Stimulated activated CD8-positive, alpha-beta memory T cell treated with anti-CD3 and anti-CD28 coated beads, Interleukin-4, amount 100 ng/mL, for 1 hour (primary cell): ENCODE measurements at places on chromosomes 7 and 10.

DNA sequence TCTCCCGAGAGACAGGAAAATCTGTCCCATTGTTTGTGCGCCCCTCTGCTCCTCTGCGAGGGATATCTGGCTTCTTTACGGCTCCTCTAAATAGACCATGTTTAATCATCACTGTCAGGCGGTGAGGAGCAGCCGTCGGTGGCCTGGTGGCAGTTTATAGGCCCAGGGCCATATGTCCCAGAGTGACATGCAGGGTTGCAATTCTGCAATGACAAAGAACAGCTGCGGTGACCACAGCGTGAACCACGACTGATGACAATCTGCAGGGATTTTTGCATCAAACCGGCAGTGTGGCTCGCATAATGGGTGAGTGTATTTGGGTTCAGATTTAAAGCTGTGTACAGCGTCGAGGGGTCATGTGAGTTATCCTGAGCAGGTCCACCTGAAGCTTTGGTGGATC, 41.5 kb downstream of the GATA3 start:
- no peak for DNase-seq

DNA sequence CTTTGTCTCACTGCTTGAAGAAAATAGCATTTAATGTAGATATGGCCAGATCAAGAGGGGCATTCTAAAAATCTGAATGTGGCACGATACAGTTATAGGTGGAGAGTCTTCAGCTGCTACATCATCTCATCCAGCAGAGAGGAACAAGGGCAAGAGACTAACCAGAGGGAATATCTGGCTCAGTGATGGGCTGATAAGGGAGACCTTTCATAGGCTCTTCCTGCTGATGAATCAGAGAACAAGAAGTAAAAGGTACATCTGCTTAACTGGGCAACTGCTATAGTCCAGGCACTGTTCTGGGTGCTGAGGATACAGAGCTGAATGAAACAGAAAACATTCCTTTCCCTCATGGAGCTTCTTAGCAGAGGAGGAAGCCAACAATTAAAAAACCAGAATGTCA, 37.9 kb downstream of the PIP4K2A start:
- no peak for DNase-seq

- DNase-seq: no peak
Observed at GRCh38 chr10:95841661-95842498, 65.9 kb upstream of the CC2D2B start.

- no peak for DNase-seq
Observed at GRCh38 chr7:18508443-18509427, 13.2 kb downstream of the HDAC9 start.

GRCh38 chr7:42734568-42734967, 177.3 kb downstream of the C7orf25 start:
- DNase-seq: no peak

GRCh38 chr10:28199941-28200340, 102.9 kb downstream of the MPP7 start:
- DNase-seq: no peak

DNA sequence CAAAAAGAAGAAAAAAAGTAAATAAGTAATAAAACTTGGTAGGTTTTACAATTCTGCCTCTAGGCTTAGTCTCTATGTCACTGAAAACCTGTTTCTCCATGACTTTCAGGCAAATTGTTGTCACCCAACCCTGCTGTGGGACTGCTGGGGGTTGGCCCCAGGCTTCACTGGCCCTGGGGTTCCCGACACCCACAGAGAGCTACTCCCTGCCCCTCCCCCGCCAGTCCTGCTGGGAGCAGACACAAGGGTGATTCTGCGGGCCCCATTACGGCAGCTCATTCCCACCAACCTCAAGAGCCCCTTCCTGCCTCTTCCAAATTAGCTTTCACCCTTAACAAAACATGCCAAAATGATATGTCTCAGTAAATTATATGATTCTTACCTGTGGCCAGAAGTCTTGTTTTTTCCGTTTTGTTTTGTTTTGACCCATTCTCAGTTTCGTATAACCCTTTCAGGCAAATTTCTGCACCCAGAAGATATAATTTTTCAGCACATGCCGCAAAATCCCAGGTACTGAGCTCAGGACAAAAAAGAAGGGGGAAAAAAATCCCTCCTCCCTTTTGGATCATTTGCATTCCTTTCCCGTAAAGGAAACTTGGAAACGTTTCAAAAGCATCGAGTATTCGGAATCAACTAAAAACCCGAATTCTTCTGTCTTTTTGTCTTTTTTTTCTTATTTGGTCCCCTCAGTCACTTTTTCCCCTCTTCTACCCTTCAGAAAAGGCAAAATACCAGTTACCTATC, 27.8 kb downstream of the CHST15 start:
- DNase-seq: no peak

DNA sequence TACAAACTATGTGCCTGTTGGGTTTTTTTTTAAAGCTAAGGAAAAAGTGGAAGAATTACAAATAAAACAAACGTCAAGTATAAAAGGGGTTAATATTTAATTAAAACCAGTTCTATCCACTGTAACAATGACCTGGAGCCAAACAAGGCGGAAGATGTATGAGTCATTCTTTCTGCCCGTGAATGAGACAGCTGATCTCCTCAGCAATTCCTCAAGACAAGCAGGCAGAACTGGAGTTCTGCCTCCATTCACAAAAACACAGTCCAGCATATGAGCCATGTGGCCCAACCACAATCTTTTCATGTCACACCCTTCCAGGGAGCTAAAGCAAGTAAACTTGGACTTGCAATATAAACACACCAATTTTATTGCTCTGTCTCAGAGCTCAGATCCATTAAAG, 8.4 kb downstream of the ETV1 start:
- no peak for DNase-seq

- DNase-seq: no peak
Observed at GRCh38 chr7:71988201-71988600, 423.9 kb downstream of the CALN1 start.

DNA sequence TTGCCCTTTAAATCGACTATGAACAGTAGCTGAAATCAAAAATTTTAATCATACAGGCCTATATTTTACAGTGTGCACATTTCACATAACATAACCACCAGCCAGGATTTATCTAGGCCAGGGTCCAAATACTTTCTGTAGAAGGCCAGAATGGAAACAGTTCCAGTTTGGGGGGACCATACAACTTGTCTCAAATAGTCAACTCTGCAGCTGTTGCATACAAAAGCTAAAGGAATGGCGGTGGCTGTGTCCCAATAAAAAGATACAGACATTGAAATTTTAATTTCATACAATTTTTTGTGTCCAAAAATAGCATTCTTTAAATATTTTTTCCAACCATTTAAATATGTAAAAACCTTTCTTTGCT, 742 bp upstream of the TYSND1 start:
- no peak for DNase-seq

- no peak for DNase-seq
Observed at GRCh38 chr10:27822301-27822700, 76.7 kb upstream of the MKX start.

GRCh38 chr10:95394161-95394880, 103.5 kb upstream of the PDLIM1 start:
- no peak for DNase-seq

DNA sequence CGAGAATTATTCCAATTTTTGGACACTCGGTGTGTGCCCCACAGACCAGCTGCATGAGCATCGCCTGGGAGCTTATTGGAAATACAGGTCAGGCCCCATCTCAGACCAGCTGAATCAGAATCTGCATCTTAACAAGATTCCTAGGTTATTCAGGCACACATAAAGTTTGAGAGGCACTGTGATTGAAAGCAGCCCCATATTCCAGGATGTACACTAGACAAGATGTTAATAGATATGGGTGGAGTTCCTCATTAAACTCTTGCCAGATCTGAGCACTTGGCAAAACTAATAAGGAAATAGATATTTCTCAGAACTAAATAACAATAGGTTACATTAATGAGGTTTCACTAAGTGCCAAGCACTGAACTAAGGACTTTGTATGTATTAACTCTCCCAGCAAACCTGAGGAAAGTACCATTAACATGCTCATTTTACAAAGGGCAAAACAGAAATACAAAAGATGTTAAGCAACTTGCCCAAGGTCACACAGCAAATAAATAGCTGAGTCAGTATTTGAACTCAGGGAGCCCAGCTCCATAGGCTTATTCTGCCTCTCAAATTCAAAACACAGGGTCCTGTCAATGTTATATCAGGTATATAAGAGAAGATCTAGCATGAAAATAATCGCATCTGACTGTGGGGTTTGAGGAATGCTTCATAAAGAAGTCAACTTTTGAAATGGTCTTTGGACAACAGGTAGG, 29.9 kb downstream of the PPP1R3C start:
- DNase-seq: no peak

- DNase-seq: no peak
Observed at GRCh38 chr10:65325913-65326312, 1599.9 kb upstream of the LRRTM3 start.

GRCh38 chr10:113879691-113880090, 25.2 kb downstream of the NHLRC2 start:
- DNase-seq: no peak

- no peak for DNase-seq
Observed at GRCh38 chr7:105355701-105356100, 33.0 kb downstream of the SRPK2 start.

- no peak for DNase-seq
Observed at GRCh38 chr7:121276313-121276712, 52.5 kb upstream of the WNT16 start.

GRCh38 chr10:104274762-104275721, 6.1 kb downstream of the GSTO2 start:
- DNase-seq: no peak

DNA sequence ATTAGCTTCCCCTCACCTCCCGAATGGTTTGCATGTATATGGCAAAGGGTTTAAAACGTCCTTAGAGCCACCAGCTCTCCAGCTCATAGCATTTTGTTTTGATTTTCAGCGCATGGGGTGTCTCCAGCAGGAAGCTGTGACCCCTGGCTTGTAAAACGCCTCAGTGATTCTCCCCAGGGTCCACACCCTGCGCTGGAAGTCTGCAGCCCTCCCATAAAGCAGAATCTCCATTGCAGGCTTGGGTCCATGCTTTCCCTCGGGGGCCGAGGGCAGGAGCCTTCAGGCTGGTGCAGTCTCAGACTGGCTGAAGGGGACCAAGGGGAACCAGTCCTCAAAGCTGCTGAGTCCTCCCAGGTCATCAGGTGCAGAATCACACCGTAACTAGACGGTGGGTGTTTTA, 109.7 kb downstream of the VIPR2 start:
- DNase-seq: no peak
